ENCODE measurements at places on chromosomes 2 and 18.

GRCh38 chr2:123578016-123578415 is 447.1 kb upstream of the CNTNAP5 start:
- no peak for DNase-seq

GRCh38 chr18:9488538-9488937 is 13.2 kb downstream of the RALBP1 start:
- DNase-seq: no peak

GRCh38 chr2:178188466-178188865 is 5.8 kb upstream of the OSBPL6 start:
- no peak for DNase-seq

- no peak for DNase-seq
Observed at GRCh38 chr2:140270224-140270623, 1490.0 kb upstream of the NXPH2 start.

GRCh38 chr2:64359171-64359891 is 94.6 kb upstream of the LGALSL start:
- DNase-seq: no peak

DNA sequence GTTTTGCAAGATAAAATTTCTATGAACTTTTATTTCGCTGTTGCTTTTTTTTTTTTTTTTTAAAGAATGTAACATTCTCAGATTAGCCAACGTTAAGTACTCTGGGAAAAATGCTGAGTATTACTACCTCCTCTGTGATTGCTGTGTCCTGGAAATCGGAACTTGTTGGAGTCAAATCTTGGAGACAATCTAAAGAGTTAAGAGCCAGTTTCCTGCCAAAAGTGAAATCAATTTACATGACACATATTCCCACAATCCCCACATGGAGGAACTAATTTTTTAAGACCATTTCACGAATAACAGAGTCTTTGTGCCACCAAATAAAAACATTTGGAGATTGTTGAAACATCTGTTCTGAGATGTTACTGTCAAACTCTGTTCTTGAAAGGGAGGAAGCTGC is 127.8 kb downstream of the MEP1B start:
- no peak for DNase-seq

DNA sequence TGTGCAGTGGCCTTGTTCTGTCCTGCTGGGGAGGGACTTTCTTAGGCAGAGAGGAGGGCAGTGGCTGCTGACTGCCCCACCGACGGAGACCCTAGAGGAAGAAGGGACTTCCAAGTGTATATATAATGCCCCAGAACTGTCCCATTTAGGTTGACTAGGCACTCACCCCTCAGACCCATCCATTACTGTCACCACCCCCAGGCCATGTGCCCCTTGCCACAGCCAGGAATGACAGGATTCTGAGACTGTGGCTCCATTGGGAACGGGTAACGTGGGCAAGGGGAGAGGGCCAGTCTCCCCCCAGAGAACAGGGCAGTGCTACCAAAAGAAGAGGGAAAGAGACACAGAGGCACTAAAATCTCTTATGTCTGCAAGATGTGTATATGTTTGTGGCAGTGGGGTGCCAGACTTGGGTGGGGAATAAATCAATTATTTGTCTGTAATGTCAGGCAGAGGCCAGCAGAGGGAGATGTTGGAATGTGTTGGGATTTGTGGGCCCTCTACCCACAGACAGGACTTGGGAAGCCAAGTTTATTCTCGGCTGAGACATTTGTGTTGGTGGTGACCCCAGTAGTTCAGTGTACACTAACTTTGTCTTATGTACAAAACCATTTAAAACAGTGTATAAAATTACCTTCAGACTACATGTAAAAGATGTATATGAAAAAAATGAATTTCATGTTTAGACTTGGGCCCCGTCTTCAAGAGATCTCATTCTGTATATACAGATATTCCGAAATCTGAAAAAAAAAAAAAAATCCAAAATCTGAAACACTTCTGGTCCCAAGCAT is 24.0 kb upstream of the TMEM37 start:
- peak; percentile 70 for DNase-seq

GRCh38 chr2:23629772-23630480 is 244.9 kb downstream of the KLHL29 start:
- DNase-seq: no peak

DNA sequence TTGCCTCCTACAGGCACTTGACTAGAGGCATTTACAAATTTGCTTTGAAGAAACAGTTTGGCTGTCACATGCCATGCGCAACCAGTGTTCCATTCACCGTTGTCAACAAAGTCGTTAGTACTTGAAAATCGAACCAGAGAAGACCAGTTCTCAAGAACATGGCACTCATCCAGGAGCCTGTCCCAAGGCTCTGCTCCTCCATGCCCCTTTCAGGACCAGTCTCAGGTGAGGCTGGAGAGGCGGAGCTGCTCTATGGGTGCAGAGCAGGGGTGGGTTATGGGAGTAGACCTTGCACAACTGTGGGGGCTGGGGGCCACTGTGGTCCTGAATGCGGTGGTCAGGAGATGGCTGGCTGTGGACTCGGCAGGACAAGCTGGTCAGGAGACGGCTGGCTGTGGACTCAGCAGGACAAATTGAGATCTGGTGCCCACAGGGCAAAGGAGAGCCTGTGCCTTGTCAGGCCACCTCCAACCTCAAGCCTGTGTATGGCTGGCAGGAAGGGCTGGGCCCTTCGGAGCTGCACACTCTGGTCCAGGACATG is 12.3 kb upstream of the ATP9B start:
- DNase-seq: no peak

DNA sequence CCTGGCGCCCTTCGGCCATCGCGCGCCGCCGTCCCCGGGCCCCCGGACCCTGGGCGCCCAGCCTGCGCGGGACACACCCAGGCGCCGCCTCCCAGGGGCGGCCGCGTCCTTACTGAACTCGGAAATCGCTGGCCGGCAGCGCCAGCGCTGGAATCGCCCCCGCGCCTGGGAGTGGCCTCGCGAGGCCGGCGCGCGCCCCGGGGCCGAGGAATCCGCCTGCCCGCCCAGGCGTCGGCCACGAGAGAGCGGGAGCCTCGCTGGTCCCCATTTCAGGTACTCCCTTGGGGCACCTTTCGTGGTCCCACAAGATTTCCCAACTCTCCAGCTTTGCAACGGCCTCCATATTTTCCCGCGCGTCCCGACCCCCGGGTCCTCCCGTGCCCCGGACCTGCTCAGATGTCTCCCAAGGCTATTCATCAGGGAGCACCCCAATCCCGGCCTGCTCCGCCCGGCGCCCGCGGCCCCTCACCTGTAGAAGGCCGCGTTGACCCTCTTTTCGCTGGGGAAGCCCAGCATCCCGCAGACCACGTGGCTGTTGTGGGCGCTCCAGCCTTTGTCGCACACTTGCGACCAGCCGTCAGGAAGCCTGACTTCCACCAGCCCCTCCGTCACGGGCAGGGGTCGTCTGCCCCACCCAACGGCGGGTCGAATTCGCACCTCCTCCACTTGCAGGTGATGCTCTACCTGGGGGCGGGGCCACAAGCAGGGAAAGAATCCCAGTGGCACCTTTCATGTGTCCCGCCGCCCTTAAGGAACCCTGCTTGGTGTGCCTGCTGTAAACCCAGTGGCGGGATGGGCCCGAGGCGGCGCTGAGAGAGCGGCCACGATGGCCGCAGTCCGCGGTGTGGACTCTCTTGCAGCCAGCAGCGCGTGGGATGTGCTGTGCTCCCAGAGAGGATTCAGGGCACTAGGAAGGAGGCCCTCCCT is 4.6 kb downstream of the LOXL3 start:
- peak; percentile 85 for DNase-seq

DNA sequence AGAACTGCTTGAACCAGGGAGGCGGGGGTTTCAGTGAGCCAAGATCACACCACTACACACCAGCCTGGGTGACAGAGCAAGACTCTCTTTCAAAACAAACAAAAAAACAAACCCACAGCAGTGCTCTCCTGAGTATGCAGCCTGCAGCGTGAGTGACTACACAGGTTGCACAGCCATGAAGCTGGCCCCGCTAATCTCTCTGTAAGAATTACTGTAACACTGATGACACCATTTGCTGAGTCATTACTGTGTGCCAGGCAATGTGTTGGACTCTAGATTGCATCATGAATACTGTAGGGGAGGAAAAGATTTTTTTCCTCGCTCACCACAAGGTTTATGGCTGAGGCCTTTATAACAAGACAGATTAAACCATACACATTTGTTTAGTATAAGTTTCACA is 118.6 kb upstream of the ATP8B1 start:
- DNase-seq: no peak

GRCh38 chr2:54318821-54319220 is 62.8 kb upstream of the TSPYL6 start:
- no peak for DNase-seq

DNA sequence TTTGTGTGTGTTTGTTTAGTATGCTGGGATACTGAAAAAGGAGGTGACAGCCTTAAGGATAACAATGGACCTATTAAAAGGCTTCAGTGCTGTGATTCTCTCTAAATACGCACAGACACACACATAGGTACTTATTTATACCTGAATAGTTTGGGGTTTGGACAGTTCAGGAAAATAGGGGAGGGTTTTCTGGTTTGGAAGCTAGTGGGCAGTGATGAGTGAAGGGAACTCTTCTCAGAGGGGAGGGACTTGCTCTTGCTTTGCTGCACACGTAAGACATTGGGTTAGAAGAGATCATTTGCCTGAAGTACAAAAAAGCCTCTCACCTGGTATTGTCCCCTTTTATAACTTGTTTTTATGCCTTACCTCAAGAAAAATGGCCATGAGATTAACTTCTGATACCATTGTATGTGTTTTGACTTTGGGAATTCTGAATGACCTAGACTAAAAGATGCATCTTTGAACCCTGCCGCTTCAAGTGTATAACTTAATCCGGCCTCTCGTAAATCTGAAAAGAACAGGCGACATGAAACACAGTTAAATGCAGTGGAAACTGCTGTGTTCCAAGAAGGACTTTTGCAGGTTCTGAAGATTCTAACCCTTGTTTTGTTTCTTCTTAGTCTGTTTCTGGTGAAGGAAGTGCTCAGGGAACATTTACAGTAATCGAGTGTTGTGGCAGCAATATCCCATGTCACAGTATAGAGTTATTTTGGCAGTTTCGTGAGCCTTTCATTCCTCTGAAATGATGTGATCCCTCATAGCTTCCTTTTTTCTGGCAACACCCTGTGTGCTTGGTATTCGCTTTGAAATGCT is 2.5 kb downstream of the CRIM1 start:
- peak; percentile 64 for DNase-seq

DNA sequence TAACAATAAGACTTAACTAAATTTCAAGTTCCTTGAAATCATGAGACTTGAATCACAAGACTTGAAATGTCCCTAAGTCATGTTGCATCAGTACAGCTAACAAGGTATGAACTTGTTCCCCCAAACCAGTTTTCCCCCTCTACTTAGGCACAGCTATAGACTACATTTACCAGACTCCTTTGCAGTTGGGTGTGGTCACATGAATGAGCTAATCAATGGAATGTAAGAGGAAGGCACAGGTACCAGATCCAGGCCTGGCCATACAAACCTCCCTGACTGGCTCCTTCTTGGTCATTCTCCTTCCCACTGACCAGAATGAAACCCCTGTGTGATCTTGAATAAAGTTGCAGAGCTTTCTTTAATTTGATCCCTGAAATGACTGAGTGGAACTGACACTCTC is 77.8 kb downstream of the DNER start:
- no peak for DNase-seq

DNA sequence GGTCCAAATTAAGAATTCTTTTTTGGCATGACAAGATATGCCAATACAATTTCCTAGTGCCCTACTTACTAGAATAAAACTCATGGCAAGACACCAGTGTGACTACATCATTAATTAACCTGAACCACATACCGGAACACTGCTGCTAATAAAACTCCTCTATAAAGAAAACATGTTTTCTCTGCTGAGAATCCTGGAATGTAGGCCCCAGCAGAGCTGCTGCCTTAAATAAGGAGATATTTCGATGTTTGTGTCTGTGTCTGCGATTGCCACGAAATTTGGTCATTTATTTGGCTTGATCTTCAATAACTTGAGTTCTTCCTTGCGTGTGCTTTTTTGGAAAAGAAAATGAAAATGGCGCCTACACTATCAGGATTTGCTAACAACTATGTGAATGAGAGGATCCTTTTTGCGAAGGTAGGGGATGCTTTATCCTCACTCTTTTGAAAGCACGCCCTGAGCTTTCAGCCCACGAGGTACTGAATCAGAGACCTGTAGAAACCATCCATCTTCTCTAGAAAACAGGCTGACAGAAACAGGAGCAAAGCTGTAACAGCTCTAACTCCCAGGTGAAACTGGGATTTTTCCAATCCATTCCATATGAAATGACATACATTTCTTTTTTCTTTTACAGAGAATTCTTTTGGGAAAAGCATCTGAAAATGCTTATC is 27.0 kb downstream of the KLF7 start:
- DNase-seq: no peak

- DNase-seq: no peak
Observed at GRCh38 chr18:34514238-34514637, 195.9 kb upstream of the DTNA start.

DNA sequence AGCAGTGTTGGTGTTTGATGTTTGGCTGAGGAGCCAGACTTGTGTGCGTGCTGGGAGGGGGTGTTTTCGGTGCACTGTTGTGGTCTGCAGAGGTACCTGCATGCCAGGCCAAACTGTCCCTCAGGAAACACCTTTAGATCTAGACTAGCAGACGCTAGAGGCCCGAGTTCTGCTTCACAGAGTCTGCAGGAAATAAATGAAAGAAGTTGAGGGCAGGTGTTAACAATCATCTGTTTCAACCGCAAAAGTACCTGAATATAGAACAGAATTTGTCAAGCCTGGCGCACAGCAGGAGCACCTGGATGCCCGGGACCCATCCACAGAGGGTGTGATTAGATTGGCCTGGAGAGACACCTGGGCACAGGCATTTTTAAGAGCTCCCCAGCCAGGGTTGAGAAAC is 40.5 kb upstream of the REL start:
- DNase-seq: no peak

GRCh38 chr2:224729435-224729834 is 13.3 kb upstream of the CCDC195 start:
- no peak for DNase-seq

GRCh38 chr2:20509770-20510490 is 63.1 kb downstream of the RHOB start:
- DNase-seq: peak; percentile 87

DNA sequence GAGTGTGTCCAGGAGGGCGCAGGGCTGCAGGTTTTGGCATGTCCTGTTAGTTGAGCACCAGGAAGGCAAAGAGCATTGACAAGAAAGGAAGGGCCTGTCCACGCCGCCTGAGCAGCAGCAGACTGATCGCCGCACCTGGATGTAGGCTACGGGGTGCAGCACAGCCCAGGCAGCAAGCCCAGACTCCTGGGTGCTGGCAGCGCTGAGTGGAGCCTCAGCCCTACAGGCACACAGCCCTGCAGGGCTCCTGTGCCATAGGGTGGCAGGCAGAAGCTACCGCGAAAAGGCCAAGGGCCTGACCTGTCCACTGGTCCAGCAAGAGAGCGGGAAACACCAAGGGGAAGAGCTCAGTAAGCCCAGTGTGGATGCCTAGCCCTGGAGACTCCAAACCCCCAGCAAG is 198.0 kb downstream of the HDAC4 start:
- DNase-seq: no peak
